ENCODE measurements at places on chromosomes 6 and 20.

DNA sequence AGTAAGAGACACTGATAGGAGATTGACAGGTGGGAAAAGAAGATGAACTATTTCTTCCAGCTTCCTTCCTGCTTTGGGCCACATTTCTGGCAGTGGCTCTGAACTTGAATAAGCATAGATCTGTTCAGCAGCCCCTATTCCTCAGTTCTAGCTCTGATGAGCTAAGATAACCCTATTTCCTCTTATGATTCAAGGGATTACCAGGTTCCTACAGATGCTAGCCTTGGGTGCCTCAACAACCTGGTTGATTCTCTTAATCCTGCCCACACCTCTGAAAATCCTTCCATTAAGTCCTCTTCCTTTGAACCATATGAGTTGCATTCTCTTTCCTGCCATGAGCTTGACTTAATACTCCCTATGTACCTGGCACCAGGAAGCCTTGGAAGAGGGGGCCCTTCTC is 49.8 kb upstream of the MOCS1 start:
- no peak for DNase-seq

DNA sequence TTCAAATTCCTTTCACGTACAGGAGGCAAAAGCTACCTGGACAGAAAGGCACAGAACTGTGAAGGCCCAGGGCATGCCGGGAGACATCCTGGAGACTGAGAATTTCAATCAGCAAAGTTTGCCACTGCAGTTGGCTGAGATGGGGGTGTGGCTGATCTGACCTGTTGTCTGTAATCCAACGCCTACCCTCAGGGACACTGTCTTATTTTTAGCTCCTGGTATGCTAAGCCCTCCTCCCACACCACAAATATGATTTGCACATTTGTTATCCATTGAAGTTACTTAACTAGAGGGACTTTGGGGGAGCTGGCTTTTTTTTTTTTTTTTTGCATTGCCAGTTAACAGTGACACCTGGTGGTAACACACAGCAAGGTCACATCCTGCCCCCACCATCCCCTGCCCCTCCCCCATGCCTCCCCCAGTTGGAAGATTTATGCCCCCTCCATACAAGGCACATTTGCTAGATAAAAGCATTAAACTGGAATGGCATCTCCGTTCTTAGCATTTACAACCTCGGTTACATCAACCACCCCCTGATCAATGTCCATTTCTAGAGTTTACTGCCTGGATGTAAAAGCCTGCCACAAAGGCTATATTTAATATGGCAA is 40.4 kb downstream of the TTI1 start:
- DNase-seq: peak; percentile 25

GRCh38 chr6:38212579-38212978 is 393.1 kb downstream of the ZFAND3 start:
- no peak for DNase-seq

DNA sequence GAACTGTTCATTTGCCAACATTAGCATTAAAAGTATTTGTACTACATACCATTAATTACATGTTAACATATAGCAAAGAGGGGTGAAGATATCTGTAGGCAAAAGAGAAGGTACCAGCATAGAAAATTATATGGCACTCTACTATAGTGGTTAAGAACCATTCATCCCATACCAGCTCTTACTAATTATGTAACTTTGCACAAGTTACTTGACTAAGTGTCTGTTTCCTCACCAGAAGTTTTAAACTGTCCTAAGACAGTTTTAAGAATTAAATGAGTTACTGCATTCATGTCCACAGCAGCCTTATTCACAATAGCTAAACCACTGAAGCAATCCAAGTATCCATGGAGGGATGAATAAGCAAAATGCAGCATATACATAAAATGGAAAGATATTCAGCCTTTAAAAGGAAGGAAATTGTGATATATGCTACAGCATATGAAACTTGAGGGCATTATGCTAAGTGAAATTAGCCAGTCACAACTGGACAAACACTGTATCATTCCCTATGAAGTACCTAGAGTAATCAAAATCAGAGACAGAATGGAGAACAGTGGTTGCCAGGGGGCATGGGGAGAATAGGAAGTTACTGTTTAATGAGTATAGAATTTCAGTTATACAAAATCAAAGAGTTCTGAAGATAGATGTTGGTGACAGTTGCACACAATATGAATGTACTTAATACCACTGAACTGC is 98.9 kb downstream of the RNGTT start:
- no peak for DNase-seq

- no peak for DNase-seq
These were observed 6.6 kb upstream of the TBC1D7 start for GRCh38 chr6:13334953-13335352.
